ENCODE measurements at places on chromosomes 1 and 21.

DNA sequence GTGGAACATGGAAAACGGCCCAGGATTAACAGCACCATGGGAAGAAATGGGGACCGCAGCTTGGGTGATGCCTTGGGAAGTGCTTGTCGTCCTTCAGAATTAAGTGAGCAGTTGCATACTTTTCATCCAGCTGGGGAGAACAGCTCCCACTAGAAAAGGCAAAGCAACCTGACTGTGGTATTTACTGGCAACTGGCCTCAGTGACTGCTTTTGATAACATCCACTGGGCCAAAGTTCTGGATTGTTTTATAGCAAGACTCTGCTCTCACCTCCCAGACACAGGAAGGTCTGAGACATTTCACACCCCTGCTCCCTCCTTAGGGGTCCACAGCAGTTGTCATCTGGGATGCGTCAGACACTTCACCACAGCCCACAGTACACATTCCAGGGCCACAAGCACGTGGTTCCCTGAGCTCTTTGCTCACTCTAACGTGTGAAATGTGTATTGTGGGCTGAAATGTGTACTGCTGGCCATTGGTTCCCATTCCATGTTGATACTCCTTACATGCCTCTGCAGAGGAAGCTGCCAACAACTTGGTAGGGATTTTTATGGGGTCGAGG is 6.6 kb downstream of the PAPPA2 start:
- H3K4me3 ChIP-seq, result no peak overlapping the region
- DNase-seq, result no peak
- no peaks in the 10 kb centered on the region for H3K4me1 ChIP-seq
- H3K27me3 ChIP-seq, result no peaks in the 10 kb centered on the region
- no peak overlapping the region for H3K27ac ChIP-seq

DNA sequence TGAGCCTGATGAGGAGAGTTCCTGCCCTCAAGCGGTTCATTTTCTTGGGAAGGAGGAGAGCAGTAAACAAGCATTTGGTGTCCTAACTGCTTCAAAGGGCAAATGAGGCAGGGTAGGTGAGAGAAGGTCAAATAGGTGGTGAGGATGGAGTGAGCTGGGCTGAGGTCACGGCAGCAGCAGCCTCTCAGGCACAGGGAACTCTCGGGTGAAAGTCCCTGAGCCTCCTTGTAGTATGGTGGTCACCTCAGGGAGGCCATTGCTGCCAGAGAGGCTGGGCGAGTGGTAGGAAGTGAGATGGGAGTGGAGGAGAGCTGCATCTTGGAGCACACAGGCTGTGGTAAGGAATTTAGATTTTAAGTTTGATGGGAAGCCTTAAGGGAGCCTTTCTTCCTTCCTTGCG is 4.0 kb downstream of the ADARB1 start:
- peak overlapping the region; percentile 95 for H3K27ac ChIP-seq
- peaks cover 82% of the 10 kb centered on the region for H3K4me1 ChIP-seq
- no peaks in the 10 kb centered on the region for H3K27me3 ChIP-seq
- H3K36me3 ChIP-seq, result peaks cover 23% of the 10 kb centered on the region

- no peaks in the 10 kb centered on the region for H3K27me3 ChIP-seq
- H3K27ac ChIP-seq, result no peak overlapping the region
- no peak overlapping the region for H3K4me3 ChIP-seq
- no peak for DNase-seq
Observed at GRCh38 chr1:40834968-40835545, 27.1 kb downstream of the CITED4 start.

GRCh38 chr1:41534181-41535076 is 49.9 kb upstream of the EDN2 start:
- DNase-seq, result no peak
- H3K27me3 ChIP-seq, result no peaks in the 10 kb centered on the region
- no peak overlapping the region for H3K4me3 ChIP-seq
- H3K36me3 ChIP-seq, result peaks cover 22% of the 10 kb centered on the region
- H3K4me1 ChIP-seq, result no peaks in the 10 kb centered on the region

- H3K27ac ChIP-seq, result no peak overlapping the region
- H3K4me3 ChIP-seq, result no peak overlapping the region
- peaks cover 6% of the 10 kb centered on the region for H3K27me3 ChIP-seq
- peaks cover 36% of the 10 kb centered on the region for H3K4me1 ChIP-seq
Observed at GRCh38 chr21:42530167-42530518, 16.5 kb downstream of the SLC37A1 start.

- peak overlapping the region; percentile 99 for H3K27ac ChIP-seq
- peak overlapping the region; percentile 92 for H3K4me3 ChIP-seq
- DNase-seq, result peak; percentile 79
- H3K4me1 ChIP-seq, result peaks cover 54% of the 10 kb centered on the region
Observed at GRCh38 chr1:160261556-160261892, 825 bp downstream of the DCAF8 start.

- H3K4me3 ChIP-seq, result no peak overlapping the region
- no peaks in the 10 kb centered on the region for H3K27me3 ChIP-seq
- H3K27ac ChIP-seq, result peak overlapping the region; percentile 66
- no peaks in the 10 kb centered on the region for H3K36me3 ChIP-seq
- H3K4me1 ChIP-seq, result peaks cover 29% of the 10 kb centered on the region
Observed at GRCh38 chr1:92882819-92883218, 51.0 kb downstream of the RPL5 start.

DNA sequence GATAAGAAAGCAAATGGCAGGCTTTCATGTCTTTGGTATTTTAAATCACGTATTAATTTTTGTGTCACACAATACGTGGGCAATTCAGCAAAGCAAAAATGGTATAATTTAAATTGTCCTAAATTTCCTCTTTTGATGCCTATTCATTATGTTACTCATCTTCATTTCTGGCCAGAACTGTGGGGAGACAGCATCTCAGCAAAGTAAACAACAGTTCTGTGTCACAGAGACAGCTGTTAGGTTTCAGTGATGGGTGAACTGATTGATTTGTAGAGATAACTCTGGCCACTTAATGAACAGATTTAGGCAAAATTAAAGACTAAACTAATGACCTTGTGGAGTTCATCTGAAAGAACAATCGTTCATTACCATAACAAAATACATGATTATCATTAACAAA is 49.2 kb downstream of the FH start:
- no peak overlapping the region for H3K4me3 ChIP-seq
- DNase-seq, result no peak
- no peaks in the 10 kb centered on the region for H3K4me1 ChIP-seq
- no peaks in the 10 kb centered on the region for H3K36me3 ChIP-seq

DNA sequence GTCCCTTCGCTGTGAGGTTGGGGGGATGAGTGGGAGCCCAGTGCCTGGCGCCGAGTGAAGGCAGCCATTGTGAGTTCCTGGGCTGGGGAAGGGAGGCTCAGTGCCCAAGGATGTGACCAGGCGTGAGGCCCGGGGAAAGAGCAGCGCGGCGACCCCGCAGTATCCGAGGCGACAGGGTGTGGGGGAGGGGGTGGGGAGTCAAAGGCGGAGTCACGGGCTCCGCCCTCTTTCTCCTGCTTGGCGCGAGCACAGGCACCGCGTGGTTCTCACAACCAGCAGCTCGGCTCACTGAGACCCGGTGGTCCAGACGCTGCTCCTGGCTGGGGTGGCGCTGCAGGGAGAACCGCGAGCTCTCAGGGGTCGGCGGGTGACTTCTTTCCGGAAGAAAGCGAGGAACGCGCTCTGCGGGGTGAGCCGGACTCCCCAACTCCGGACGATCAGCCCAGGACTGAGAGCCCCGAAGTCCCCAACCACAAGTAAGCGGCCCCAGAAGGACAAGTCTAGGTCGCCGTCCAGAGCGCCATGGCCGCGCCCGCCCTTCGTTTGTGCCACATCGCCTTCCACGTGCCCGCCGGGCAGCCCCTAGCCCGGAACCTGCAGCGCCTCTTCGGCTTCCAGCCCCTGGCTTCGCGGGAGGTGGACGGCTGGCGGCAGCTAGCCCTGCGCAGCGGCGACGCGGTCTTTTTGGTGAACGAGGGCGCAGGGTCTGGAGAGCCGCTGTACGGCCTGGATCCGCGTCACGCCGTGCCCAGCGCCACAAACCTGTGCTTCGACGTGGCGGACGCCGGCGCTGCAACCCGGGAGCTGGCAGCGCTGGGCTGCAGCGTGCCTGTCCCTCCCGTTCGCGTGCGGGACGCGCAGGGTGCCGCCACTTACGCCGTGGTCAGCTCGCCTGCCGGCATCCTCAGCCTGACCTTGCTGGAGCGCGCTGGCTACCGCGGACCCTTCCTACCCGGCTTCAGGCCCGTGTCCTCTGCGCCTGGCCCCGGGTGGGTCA is at the start of gene HPDL:
Gene HPDL, plus strand, starts transcription at position 269 of the 997 bp plus-strand sequence. Its CDS starts 254 bp downstream, at position 523.
- DNase-seq, result peak; percentile 64
- no peaks in the 10 kb centered on the region for H3K27me3 ChIP-seq
- peak within 1 kb of the TSS; percentile 74 for H3K4me3 ChIP-seq
- H3K4me1 ChIP-seq, result peaks cover 25% of the 10 kb centered on the region
- peaks cover 14% of the 10 kb centered on the region for H3K36me3 ChIP-seq
- H3K27ac ChIP-seq, result peak within 1 kb of the TSS; percentile 16

GRCh38 chr21:45277101-45278045 is 10.3 kb downstream of the POFUT2 start:
- H3K27ac ChIP-seq, result no peak overlapping the region
- DNase-seq, result no peak
- no peaks in the 10 kb centered on the region for H3K27me3 ChIP-seq
- H3K36me3 ChIP-seq, result peaks cover 12% of the 10 kb centered on the region

GRCh38 chr1:33329600-33330305 is 8.9 kb upstream of the A3GALT2 start:
- H3K36me3 ChIP-seq, result peaks cover 63% of the 10 kb centered on the region
- peaks cover 6% of the 10 kb centered on the region for H3K4me1 ChIP-seq
- no peaks in the 10 kb centered on the region for H3K27me3 ChIP-seq
- no peak overlapping the region for H3K27ac ChIP-seq
- H3K4me3 ChIP-seq, result no peak overlapping the region

DNA sequence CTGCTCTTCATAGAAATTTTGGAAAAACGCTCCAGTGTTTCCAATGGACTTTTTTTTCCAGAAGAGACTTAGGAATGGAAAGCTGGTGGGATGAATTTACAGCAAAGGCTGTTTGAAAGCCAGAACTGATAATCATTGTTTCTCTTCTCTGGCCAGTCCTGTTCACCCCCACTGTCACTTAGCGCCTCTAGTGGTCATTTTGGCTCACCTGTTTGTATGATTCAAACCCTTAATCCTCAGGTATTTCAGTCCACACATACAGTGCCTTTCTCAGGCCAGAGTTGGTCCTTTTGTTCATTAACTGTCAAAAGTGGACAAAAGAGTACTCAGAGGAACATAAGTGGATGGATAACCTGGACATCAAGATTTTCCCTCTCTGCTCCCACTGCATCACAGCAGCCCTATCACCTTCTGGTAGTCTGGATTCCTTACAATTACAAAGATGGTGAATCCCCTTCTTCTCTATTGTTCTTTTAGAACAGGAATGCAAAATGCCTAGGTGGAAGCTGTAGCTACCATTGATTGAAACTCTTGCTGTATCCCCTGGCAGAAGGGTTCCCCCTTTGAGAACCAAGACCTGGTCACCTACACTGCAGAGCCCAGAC is 177.6 kb upstream of the OLFM3 start:
- no peaks in the 10 kb centered on the region for H3K27me3 ChIP-seq
- H3K4me1 ChIP-seq, result no peaks in the 10 kb centered on the region
- DNase-seq, result no peak
- H3K4me3 ChIP-seq, result no peak overlapping the region
- H3K36me3 ChIP-seq, result no peaks in the 10 kb centered on the region
